ENCODE measurements at places on chromosomes 13 and 19.

- no peak for DNase-seq
These were observed 128.7 kb upstream of the SLC10A2 start for GRCh38 chr13:103194871-103195270.

- DNase-seq = no peak
These were observed 56.9 kb downstream of the STK24 start for GRCh38 chr13:98519976-98520375.

DNA sequence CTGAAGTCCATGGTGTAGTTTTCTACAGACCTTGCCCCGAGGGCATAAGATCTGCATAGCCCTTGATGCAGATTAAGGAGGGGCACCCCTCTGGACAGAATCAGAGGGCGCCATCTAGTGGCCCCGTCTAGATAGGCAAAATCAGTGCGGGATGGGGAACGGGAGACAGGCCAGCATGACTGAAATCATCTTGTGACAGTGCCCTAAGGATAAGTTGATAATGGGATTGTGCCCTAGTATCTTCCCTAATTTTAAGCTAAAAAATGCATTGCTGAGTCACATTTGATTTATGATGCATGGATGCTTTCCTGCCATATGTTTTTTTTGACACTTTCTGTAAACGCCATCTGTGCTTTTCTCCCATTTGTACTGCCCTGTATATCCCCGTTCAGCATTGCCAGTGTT is 19.0 kb upstream of the GPI start:
- DNase-seq = peak; percentile 47

GRCh38 chr13:27929868-27930267 is 10.1 kb downstream of the PDX1 start:
- no peak for DNase-seq

DNA sequence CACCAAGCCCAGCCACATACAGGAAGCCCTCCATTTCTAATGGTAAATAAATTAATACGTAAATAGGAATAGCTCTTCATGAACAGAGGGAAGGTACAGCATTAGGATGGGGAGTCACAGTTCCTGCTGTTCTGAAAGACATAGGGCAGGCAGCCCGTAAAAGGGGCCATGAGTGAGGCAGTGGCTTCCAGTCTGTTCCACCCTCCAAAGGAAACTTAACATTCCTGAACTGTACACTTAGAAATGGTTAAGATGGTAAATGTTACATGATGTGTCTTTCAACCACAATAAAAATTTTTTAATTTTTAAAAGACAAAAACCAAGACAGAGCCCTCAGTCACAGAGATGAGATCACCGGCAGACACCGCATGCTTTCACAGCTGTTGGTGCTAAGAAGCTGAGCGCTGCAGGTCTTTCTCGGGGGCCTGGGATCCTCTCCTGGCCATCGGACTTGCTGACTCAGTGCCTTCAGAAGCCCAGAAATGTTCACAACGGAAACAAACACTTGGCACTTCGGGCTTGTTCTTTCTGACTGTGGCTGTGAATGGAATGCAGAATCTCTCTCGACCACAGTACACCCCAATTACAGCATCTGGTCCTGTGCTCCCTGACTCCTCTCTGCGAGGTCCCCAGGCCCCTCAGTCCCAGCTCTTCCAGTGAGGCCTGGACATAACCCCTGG is 36.4 kb downstream of the EPS15L1 start:
- DNase-seq = no peak

GRCh38 chr19:1871140-1871597 is 7.8 kb upstream of the KLF16 start:
- no peak for DNase-seq

DNA sequence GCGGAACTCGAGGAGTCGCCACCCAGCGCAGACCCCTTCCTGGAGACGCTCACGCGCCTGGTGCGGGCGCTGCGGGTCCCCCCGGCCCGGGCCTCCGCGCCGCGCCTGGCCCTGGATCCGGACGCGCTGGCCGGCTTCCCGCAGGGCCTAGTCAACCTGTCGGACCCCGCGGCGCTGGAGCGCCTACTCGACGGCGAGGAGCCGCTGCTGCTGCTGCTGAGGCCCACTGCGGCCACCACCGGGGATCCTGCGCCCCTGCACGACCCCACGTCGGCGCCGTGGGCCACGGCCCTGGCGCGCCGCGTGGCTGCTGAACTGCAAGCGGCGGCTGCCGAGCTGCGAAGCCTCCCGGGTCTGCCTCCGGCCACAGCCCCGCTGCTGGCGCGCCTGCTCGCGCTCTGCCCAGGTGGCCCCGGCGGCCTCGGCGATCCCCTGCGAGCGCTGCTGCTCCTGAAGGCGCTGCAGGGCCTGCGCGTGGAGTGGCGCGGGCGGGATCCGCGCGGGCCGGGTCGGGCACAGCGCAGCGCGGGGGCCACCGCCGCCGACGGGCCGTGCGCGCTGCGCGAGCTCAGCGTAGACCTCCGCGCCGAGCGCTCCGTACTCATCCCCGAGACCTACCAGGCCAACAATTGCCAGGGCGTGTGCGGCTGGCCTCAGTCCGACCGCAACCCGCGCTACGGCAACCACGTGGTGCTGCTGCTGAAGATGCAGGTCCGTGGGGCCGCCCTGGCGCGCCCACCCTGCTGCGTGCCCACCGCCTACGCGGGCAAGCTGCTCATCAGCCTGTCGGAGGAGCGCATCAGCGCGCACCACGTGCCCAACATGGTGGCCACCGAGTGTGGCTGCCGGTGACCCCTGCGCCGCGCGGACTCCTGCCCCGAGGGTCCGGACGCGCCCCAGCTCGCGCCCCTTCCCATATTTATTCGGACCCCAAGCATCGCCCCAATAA is 2.3 kb downstream of the AMH start:
- no peak for DNase-seq

DNA sequence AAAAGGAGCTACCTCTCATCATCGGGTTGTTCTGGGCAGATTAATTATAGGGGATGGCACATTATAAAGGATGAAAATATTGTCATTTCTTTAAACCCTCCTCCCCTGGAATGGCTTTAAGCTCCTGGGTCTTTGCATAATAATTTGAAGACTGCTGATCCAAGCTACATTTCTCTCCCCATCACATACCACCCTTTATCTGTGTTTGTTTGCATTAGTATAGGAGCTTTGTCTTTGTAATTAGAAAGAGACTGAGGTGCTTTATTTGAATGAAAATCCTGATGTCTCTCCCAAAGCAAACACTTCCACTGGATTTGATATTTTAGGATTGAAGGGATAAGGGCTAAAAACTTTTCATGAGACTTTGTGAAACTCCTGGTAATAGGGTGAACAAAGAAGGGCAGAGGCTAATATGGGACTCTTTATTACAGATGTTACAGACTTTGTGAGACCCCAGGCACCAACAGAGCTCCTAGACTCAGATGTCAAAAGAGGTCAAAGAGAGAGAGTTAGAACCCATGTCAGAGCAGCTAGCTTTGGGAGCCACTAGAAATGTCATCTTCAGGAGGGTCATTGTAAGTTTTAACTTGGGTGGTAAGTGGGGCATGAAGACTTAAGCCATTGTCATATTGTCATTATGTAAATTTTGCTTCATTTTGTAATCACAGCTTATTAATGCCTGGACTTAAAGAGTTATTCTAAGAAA is 75.3 kb upstream of the RXFP2 start:
- DNase-seq = no peak

- DNase-seq = no peak
These were observed 178.9 kb downstream of the UGGT2 start for GRCh38 chr13:95874286-95874685.

DNA sequence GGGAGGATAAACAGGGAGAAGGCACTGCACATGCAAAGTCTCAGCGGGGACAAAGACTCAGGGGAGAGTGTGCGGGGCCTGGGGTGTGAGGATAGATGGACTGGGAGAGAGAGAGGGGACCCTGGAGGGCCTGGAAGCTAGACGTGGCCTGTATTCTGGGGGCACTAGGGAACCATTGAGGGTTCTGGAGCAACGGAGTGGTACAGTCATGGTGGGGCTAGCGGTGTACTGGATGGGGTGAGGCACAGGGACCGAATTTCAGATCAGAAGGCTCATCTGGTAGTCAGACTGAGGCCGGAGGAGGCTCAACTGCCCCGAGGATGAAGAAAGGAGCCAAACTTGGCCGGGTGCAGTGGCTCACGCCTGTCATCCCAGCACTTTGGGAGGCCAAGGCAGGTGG is 8.0 kb upstream of the SBNO2 start:
- no peak for DNase-seq

DNA sequence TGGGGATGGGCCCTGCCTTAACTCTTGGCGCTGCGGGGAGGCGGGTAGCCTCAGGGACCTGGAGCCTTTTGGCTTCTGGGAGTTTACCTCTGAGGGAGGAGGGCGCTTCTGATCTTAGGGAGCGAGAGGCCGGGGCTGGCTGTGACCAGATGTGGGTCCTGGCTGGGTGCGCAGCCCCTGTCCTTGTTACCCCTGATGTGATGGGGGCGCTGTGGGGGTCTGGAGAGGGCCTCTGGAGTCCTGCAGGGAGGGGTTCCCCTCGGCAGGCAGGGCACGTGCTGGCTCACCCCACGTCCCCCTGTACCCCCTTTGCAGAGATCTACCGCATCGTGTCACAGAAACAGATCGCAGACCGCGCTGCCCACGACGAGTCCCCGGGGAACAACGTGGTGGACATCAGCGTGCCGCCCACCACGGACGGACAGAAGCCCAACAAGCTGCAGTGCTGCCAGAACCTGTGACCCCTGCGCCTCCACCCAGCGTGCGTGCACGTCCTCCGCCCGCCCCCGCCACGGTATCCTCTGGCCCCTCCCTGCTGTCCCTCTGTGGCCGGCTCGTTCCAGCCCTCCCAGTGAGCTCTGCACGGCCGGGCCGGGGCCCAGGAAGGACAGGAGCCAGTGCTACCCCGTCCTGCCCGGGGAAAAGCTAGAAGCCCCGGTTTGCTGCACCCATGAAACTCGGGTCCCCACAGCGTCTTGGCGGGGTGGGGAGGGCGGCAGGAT is 9.8 kb upstream of the MARCHF2 start:
- no peak for DNase-seq

DNA sequence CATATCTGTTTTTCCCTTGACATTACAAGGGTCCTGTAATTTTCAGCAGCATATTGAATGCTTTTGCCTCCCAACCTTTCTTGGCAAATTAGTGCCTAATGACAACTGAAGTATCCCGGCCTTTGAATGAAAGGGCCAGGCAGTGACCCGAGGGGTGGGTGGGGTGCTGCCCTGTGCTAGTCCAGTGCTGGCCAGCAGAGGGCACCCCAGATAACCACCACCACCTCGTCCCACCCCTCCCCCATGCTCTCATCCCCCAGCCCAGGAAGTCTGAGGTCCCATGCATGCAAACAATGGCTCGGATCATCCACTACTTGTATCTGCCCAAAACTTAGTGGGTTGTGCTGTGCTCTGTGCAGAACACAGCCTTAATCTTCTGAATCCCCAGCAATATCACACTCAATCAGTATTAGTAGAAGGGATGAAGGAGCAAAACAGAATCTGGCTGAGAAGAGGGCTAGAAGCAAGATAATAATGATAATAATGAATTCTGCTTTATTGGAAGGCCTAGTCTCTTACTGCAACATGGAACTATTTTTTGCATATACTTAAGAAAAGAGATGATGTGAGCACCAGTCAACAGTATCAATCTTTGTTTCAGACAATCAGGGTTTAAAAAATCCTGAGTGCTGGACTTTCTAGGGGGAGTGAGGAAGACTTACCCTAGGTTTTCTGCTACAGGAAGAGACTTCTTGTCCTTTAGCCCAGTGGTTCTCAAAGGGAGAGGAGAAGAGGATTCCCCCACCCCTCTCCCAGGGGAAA is 3.8 kb downstream of the ATP12A start:
- peak; percentile 43 for DNase-seq

DNA sequence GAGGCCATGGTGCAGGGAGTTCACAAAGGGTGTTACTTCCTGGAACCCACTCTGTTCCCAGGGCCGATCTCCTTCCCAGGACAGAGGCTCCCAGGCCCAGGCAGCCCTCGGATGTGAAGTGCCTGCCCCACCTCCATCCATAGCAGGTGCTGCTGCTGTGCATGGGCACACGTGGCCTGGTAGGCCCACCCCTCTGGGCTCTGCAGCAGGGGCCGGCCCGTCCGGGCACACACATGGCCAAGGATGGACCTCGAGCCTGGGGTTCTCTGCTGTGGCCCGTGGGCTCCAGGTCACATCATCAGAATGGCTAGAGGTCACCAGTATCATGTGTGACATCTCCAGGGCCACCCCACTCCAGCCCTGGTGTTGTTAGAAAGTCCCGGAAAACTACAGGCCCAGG is 71.8 kb downstream of the GADD45B start:
- DNase-seq = no peak

Data from central memory CD4-positive, alpha-beta T cell (primary cell).